Naive thymus-derived CD8-positive, alpha-beta T cell (primary cell): ENCODE measurements at places on chromosomes 11 and 22.
A peak's percentile ranks its signal among the peaks of the same experiment; 100 is the strongest.

GRCh38 chr11:91869686-91870085, 354.9 kb upstream of the FAT3 start:
- DNase-seq, result no peak

DNA sequence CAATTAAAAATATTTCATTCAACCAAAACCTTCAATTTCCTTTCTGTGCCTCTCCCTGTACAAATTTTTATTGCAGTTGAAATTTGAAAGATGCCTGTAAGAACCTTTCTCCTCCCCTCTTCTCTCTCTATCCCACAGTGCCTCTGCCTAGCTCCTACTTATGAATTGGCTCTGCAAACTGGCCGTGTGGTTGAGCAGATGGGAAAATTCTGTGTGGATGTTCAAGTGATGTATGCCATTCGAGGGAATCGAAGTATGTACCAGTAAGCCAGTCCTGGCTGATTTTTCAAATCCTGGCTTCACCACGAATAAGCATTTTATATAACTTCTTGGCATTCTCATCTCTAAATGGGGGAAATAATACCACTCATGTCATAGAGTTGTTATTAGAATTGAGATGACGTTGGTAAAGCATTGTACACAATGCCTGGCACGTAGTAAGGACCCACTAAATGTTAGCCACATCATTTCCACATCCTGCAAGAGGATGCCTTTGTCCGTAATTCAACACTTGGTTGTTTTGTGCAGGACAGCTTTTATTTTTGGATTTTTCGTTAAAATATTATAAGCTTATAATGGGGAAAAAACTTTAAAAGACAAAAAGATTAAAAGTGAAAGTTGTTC, 6.0 kb downstream of the DDX25 start:
- DNase-seq, result no peak

GRCh38 chr11:92475819-92476218, 251.2 kb downstream of the FAT3 start:
- DNase-seq, result no peak

- no peak for DNase-seq
Observed at GRCh38 chr11:32087597-32087996, 3.3 kb upstream of the RCN1 start.

DNA sequence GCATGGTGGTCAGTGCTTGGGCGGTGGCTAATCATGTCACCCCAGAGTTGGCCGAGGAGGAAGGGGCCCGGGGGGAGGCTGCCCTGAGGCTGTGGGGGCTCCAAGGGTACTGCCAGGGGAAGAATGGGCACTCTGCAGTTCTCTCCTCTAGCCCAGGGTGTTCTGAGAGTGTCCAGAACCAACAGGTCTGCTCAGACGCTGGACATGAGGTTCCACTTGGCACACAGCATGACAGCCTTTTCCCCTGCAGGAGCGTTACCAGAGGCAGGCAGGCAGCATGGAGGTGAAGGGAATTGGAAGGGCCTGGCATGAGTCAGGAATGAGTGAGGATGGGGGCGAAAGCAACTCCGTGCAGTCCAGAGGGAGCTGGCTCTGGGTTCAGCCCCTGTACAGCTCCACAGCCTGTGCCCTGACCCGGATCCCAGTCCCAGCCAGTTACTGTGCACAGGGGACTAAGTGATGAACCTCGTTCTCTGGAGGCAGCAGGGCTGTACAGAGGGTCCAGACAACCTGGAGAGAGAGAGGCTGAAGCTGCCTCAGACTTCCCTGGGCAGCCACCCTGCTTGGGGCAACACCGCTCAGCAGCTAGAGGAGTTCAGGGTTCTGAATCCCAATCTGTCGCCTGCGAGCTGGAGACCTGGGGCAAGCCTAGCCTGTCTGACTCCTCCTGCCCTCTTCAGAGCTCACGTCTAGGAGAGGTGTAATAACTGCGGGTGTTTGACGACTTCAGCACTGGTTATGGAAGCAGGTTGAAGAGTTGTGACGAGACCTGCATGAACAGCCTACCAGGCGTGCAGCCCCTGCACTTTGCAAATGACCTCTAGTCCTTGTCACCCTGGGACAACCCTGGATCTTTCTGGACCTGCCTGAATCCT, 14.7 kb upstream of the TUB start:
- DNase-seq, result no peak

DNA sequence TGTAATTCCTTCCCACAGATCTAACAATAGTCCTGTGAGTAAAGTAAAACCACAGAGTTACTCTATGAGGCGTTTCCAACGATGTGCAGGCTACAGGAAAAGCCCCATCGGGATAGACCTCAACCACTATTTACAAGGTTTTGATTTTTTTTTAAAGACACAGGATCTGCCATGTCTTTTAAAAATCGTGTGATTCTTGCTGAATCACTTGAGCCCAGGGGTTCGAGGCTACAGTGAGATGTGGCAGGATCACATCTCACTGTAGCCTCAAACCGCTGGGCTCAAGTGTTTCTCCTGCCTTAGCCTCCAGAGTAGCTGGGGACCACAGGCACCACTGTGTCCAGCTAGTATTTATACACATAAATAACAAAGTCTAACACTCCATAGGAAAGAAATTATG, 7.8 kb downstream of the TAF1D start:
- DNase-seq, result no peak

- no peak for DNase-seq
Observed at GRCh38 chr11:3003396-3004231, 11.5 kb upstream of the NAP1L4 start.

- DNase-seq, result no peak
Observed at GRCh38 chr11:21933095-21933494, 259.8 kb upstream of the ANO5 start.

GRCh38 chr11:66002648-66003225, 434 bp downstream of the BANF1 start:
- DNase-seq, result no peak

- DNase-seq, result no peak
Observed at GRCh38 chr11:121741351-121741760, 288.6 kb upstream of the SORL1-AS1 start.

GRCh38 chr22:41584881-41585280, 4.8 kb downstream of the PMM1 start:
- no peak for DNase-seq

GRCh38 chr22:29679316-29679715, 40.5 kb upstream of the CABP7 start:
- no peak for DNase-seq

DNA sequence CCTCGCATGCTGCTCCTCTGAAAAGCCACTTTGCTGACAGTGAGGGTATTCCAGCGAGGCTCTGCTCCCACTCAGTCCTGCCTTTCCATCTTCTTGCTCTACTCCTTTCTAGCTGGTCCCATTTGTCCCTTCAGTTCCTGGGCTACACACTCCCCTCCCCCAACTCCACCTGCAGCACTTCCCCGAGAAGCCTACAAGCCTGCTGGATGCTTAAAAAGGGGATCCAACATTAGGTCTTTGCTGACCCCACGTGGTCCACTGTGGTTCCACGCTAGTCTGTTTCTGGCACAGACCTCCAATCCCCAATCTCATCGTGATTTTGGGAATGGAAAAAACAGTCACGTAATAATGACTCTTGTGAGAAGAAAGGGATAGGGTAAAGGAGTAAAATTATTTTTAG, 121.6 kb upstream of the SNX19 start:
- no peak for DNase-seq

- DNase-seq, result no peak
Observed at GRCh38 chr11:134539285-134539684, 127.2 kb upstream of the B3GAT1 start.

DNA sequence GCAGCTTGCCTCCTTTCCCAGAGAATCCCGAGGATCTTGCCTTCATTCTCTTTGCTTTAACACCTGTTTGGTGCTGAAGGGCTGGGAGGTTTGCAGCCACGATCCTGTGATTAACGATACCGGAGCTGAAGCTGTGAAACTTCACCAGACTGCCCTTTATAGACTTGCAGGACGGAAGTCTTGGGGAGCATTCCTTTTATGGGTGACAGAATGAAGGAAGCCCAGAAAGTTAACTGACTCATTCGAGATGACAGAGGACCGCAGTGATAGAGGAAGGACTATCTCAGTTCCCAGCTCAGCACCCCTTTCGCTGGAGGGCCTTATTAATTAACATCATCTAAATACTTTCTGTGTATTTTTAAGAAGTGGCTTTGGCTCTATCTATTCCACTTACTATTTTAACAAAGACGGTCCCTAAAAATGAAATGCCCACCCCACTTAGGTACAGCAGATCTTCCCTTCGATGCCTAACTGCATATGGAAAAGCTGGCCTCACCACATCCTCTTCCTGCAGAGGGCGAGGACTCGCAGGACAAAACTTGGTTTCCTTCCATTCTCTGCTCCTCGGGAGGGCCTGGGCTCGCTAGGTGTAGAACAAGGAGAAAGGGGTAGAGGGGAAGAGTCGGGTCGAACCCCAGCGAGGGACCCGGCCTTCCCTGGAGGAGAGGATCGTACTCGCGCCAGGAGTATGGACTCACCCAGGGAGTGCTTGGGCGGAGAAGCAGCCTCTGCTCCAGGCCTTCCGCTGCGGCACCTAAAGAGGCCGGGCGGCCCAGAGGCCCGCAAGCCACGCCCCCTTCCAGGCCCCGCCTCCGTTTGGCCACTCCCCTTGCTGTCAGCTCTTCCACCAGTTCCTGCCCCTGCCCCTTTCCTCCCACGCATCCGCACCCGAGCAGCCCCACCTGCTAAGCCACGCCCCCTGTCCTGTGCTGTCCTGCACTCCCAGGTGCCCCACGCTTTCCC, 30.7 kb upstream of the USP47 start:
- no peak for DNase-seq

DNA sequence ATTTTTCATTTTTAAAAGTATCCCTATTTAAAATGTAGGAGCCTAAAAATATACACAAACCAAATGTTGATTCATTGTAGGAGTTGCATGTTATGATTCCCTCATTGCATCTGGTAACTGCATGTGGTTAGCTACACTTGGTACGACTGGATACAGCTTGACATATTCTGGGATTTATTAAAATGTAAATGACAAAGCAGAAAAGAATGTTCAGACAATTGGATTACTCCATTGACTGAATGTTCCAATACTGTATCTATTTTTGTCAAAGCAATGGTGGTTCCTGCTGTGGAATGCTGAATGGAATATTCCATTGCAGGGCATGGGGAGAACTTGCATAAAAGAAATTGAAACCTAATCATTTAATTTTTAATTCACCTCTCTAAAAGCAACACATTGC, 30.8 kb downstream of the BLID start:
- no peak for DNase-seq

DNA sequence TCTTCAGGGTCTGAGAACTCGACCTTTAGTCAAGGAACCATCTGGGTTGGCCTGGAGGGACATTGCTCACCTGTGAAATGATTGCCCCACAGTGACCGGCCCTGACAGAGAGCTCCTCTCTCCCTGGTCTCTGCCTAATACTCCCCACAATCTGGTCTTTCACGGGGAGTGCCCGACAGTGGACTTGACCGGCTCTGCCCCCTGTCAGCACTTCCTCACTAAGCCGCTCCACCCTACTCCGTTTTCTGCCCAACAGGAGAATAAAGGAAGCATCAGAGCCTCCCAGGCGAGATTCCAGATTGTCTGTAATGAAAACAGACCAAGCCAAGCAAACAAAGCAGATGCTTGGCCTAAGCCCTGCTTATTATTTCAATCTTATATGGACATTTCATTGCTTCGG, 87.8 kb downstream of the FBXO7 start:
- no peak for DNase-seq

- no peak for DNase-seq
Observed at GRCh38 chr11:119788096-119788883, 59.3 kb upstream of the NECTIN1 start.

DNA sequence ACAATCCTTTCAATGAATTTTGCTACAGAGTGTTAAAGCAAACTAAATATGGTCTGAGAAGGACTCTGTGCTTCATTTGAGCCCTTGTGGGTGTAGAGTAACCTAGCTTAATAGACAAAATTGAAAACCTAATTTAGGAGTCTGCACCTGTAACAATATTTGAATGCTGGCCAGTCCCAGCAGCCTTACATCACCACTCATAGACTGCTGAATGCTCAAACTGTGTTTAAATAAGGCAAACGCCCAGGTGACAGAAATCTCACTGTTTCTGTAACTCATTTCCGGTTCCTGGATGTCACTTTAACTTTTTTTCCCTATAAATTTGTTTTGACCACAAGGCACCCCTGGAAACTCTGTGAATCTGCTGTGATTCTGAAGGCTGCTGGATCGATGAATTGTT, 45.5 kb upstream of the GLYATL1B start:
- DNase-seq, result no peak

- DNase-seq, result no peak
Observed at GRCh38 chr22:17855572-17856290, 81.5 kb upstream of the BID start.

- no peak for DNase-seq
Observed at GRCh38 chr11:707817-708420, 1.9 kb downstream of the EPS8L2 start.

GRCh38 chr11:132073787-132074186, 703.4 kb downstream of the NTM start:
- DNase-seq, result no peak

DNA sequence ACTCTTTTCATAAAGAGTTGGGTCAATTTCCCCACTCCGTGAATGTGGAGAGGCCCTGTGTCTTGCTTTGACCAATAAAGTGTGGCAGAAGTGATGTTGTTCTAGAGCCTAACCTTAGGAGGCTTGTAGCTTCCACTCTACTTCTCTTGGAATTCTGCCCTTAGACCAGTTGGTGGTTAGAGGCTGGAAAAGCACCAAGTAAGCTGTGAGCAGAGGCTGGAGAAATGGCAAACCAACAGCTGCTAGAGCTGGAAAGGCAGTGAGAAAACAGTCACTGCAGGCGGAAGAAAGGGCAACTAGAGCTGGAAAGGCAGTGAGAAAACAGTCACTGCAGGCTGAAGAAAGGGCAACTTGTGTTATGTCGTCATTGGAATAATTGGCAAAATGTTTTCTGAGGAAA, 29.8 kb upstream of the MSANTD2 start:
- no peak for DNase-seq

GRCh38 chr11:18727479-18728236, 1.7 kb upstream of the IGSF22 start:
- DNase-seq, result peak; percentile 63

DNA sequence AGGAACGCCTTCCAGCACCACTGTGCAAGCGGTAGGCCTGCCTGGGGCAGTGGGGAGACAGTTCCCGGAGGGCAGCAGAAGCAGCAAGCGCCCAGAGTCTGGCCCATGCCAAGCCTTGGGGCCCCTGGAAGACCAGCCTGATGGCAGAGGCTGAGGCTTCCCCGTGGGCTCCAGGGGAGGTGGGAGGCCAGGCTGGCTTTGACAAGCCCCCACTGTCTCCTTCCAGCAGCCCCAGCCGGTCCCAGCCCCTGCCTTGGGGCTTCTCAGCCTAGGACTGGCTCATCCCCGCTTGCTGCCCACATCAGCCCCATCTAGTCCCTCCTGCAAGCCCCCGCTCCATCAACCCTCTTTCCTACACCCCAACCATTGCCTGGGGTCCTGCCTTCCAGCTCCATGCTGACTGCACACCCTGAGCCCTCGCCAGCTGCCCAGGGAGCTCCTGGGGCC, 46.7 kb downstream of the IGF2 start:
- no peak for DNase-seq
